ENCODE measurements at places on chromosomes 7 and 10.

DNA sequence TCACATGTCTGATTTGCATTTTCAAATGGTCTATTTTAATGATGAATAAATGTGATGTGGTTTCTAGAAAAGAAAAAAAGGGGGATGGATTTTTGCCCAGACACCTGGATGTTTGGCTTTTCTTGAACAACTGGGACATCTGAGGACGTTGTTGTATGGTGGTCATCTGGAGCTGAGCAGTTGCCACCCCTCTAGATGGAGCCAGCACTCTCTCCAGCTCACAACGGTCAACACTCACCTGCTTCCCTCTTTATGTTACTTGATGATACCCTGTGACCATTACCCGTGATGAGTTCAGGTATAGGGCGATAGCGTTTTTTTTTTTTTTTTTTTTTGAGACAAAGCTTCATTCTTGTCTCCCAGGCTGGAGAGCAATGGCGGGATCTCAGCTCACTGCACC lies 30.1 kb upstream of the PAXIP1 start:
- no peak for DNase-seq

- no peak for DNase-seq
Measured at GRCh38 chr7:158302274-158303070, 285.2 kb downstream of the PTPRN2 start.

DNA sequence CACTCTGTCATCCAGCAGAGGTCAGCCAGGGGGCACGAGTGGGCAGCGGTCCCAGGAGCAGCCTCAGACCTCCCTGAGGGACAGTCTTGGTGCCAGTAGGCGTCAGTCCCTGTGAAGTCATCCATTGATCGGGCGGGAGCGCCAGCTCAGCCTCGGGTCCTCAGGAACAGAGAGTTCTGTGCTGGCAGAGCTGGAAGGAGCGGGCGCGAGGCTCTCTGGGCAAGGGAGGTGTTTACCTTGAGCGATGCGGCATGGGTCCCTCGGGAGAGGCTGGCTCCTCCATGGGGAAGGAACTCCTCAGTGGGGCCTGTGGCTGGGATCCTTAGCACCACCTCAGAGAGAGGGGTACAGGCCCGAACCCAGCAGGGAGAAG lies 101.1 kb upstream of the PPIF start:
- no peak for DNase-seq

GRCh38 chr10:49617121-49618020 lies 3.5 kb downstream of the CHAT start:
- DNase-seq: no peak

All from NCI-H748 treated with DMSO at 0.1 percent for 48 hours (cell line).